Stimulated activated CD4-positive, alpha-beta T cell treated with anti-CD3 and anti-CD28 coated beads, Interleukin-1b, Interleukin-23, amount 100 ng/mL, for 4 hours (primary cell): ENCODE measurements at places on chromosomes 13 and 19.

- no peak for DNase-seq
Observed at GRCh38 chr19:17172624-17173345, 42.4 kb upstream of the USE1 start.

DNA sequence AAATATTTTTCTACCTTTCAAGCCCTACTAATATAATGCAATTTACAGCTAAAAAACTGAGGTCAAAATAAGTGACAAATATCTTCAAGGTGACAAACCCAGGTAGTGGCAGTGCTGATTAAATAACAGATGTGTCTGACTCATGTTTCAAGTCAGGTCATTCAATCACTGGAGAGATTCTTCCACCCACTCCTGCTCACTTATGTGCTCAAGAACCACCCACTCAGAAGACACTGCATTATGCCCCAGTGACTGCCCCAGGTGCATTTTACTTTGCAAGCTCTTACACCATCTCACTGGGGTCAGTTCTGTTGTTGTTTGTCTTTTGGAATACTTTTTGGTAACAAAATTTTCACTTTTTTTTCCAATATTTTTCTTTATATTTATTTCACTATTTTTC is 2.2 kb downstream of the ZNF100 start:
- no peak for DNase-seq

- DNase-seq, result no peak
Observed at GRCh38 chr19:11693505-11694499, 44.9 kb downstream of the ZNF823 start.

GRCh38 chr19:56927791-56928207 is 87.3 kb upstream of the PEG3 start:
- DNase-seq, result no peak

DNA sequence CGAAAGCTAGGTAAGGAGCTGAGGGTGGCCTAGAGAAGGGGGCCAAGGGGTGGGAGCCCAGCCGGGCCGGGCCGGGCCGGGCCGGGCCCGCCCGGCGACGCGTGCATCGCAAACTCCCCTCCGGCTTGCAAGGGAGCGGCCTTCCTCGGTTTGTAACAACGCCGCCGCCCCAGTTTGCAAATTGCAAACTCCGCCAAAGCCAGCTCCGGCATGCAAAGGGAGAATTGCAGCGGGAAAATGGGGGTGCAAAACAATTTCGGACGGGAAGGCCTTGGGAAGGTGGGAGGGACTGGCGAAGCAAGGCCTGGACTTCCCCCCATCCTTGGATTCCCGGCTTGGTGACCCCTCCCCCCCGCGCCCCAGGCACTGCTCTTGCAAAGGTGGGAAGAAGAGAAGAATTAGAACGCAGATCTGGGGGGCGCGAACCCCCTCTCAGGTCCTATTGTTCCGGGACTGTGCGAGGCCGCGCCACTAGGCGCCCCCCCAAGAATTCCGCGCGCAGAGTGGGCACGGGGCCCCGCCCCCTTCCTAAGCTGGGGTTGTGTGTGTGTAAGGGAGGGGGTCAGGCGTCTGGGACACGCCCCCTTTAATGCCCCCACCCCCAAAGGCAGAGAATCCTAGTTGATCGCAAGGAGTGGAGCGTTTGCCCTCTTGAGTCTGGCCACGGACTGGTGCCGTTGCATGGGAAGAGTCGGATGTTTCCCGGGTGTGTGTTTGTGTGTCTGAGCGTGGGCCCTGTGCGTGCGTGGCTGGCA is 926 bp downstream of the PRR12 start:
- peak; percentile 27 for DNase-seq

- no peak for DNase-seq
Observed at GRCh38 chr13:33260168-33261098, 25.1 kb downstream of the STARD13 start.

DNA sequence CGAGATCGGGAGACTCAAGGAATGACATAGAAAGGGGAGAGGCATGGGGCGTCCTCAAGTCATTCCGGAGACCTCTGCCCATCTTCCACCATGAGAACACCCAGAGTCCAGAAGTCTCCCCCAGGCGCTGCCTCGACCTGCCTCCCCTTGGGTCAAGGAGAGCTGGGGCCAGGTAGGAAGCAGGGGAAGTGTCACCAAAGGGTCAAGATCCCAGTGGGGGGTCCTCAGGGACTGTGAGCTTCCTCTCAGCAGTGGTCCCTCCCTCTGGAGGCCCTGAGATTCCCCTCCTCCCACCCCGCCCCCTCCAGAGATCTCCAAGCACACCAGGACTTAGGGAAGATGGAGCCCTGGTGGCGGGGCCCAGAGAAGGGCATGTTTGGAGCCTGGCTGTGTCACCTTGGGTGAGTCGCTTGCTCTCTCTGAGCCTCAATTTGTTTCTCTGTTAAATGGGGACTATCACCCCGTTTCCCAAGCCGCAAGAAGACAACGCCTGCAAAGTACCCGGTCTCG is 919 bp downstream of the DACT3 start:
- no peak for DNase-seq
